ENCODE measurements at places on chromosomes 4 and X.

DNA sequence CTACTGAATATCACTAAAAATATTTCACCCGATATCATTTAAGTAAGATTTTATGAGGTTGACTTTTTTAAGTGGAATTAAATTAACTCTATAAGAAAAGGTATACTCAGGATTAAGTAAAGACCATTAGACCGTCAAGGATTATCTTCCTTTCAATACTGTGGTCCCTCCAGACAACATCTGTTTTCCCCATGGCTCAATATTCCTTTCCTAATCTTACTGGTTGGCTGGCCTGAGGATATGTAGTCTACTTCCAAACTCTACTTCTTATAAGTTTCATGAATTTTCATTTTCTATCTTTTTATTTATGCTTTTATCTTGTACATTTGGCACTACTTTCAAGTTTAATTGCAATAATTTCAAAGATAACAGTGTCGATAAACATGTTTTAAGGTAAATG, 725.4 kb downstream of the PCDH7 start:
- DNase-seq: no peak

GRCh38 chr4:26489101-26489985, 941 bp downstream of the CCKAR start:
- no peak for DNase-seq

DNA sequence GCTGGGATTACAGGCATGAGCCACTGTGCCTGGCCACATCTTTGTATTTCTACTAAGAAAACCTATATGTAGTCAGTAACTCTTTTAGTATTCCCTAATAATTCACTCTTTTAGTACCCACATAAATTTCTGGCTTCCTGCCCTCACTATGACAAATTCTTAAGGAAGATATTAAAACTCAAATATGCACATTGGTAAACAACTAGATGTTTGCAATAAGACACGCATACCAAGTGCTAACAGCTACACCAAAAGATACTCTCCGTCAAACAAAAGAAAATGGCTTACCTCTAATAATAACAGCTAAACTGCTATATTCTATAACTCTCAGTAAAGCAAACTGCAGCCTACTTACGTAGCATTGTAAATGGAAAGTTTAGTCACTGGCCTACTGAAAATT, 6.3 kb downstream of the UBA6 start:
- DNase-seq: no peak

GRCh38 chr4:71559957-71560571, 221.2 kb downstream of the SLC4A4 start:
- DNase-seq: no peak

- no peak for DNase-seq
Observed at GRCh38 chr4:114302472-114302871, 296.1 kb upstream of the UGT8 start.

- DNase-seq: no peak
Observed at GRCh38 chr4:7183161-7183560, 9.2 kb upstream of the SORCS2 start.

DNA sequence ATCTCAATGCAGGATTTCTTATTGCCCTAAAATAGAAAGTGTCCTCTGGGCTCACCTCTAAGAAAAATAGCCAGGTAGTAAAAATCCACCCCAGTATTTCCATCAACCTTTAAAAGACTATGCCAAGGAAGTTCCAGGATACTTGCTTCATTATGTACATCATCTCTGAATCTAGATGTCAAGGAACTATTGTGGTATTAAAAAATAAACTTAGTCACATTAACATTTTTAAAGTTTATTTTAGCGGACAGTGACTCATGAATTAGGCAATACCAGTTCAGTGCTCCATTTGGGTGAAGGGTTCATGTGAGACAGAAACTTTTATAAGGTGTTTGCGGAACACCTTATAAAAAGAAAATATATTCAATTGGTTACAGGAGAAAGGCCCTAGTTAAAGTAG, 209.2 kb downstream of the ADAM29 start:
- no peak for DNase-seq

- DNase-seq: no peak
Observed at GRCh38 chrX:78029663-78030062, 60.2 kb upstream of the PGAM4 start.

DNA sequence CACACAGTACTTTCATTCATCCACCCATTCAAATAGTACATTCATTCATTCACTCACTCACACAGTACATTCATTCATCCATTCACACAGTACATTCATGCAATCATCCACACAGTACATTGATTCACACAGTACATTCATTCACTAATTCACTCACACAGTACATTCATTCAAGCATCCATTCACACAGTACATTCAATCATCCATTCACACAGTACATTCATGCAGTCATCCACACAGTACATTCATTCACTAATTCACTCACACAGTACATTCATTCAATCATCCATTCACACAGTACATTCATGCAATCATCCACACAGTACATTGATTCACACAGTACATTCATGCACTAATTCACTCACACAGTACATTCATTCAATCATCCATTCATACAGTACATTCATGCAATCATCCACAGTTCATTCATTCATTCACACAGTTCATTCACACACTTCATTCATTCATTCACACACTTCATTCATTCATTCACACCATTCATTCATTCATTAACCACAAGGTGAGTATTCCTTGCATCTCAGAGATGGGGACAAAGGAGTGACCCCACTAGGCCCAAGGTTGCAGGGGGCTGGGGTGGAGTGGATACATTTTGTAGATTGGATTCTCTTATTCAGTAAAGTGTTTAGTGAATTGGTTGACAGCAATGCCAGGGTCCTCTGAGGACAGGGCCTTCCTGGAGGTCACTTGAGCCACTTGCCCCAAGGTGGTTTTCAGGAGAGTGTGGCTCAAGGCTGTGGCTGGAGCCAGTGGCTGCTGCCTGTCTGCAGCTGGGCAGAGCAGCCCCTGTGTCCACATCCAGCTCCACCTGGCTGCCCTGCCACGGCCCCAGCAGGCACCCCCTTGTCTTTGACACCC, 4.3 kb upstream of the SPON2 start:
- DNase-seq: no peak

DNA sequence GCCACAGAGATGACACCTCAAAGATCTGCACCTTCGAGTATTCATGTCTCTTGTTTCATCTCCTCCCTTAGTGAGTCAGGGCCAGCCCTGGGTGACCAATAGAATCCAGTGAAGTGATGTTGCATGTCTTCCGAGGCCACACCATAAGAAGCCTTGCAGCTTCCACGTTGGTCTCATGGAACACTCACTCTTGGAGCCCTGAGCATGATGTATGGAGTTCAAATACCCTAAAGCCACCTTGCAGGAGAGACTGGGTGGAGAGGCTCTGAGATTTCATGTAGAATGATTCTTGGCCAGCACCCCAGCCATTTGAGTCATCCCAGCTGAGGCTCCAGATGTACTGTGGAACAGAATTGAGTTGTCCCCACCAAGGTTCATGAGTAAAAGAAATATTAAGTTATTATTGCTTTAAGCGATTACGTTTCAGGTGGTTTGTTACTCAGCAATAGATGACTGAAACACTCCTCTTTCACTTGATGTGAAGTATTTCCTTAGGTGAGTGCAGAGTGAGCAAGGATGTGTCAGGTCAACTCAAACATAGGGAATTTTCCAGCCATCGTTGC, 5.0 kb upstream of the RP2 start:
- no peak for DNase-seq

DNA sequence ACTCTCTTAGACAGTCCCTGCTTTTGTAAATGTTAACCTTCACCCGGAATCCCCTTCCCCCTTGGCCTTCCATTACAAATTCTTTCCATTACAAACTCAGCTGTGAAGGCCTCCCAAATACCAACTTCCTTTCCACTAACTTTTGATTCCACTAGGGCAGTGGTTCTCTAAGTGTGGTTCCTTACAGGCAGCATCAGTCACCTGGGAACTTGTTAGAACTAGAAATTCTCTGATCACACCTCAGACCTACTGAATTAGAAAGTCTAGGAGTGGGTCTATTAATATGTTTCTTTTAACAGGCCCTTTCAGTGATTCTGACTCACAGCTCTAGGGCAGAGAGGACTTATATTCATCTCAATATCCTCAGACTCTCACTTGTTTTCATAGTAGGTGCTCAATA, 19.0 kb upstream of the MRPL1 start:
- DNase-seq: no peak

DNA sequence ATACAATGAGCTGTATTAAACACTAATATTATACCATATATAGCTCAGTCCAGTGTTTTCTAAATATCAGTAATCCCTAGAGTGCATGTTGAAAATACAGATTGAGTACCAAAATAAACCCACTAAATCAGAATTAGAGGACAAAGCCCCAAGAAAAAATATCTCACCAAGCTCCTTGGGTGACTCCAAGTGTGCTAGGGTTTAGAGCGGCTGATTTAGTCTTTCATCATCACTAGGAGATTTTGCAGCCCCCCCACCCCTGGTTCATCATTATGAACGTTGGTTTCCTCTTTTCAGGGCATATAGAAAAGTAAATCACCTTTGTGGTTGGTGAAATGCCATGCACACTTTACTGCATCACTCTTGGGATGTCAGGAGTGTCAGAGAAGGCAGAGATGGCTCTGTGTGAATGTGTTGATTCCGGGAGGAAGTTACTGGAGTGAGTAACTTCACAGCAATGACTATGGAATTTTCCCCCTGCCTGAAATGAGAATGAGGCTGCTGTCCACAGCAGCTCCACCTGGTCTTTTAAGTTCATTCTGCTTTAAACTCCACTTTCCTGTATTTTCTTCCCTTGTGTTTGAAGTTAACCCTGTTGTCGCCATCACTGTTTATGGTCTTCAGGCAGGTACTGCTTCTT, 25.2 kb upstream of the ANAPC4 start:
- no peak for DNase-seq

- DNase-seq: no peak
Observed at GRCh38 chr4:24768006-24768405, 27.4 kb upstream of the SOD3 start.

GRCh38 chr4:113584407-113585150, 177.0 kb downstream of the CAMK2D start:
- DNase-seq: no peak

GRCh38 chr4:127936974-127937373, 28.0 kb downstream of the MFSD8 start:
- DNase-seq: no peak

- DNase-seq: no peak
Observed at GRCh38 chr4:135382280-135382959, 1180.8 kb upstream of the PABPC4L start.

DNA sequence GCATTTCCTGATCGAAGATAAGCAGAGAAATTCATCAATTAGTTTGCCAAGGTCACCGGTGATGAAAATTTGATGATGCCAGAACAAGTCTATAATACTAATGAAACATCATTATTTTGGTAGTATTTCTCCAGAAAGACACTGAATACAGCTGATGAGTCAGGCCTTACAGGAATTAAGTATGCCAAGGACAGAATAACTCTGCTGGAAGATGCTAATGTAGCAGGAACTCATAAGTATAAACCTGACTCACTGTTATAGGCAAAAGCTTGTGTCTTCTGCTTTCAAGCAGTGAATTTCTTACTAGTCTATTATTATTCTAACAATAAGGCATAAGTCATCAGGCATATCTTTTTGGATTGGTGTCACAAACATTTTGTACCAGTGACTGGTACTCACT, 1825.1 kb upstream of the IGFBP7 start:
- DNase-seq: no peak

DNA sequence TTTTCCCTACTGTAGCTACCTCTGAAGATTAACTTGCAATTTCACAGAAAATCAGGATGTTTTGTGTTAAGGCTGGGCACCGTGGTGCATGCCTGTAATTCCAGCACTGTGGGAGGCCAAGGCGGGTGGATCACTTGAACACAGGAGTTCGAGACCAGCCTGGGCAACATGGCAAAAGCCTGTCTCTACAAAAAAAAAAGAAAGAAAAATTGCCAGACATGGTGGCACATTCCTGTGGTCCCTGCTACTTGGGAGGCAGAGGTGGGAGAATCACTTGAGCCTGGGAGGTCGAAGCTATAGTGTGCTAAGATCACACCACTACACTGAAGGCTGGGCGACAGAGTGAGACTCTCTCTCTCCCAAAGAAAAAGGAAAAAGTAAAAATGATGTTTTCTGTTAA, 27.4 kb downstream of the APELA start:
- no peak for DNase-seq

- no peak for DNase-seq
Observed at GRCh38 chr4:14247767-14248166, 620.2 kb upstream of the BOD1L1 start.

DNA sequence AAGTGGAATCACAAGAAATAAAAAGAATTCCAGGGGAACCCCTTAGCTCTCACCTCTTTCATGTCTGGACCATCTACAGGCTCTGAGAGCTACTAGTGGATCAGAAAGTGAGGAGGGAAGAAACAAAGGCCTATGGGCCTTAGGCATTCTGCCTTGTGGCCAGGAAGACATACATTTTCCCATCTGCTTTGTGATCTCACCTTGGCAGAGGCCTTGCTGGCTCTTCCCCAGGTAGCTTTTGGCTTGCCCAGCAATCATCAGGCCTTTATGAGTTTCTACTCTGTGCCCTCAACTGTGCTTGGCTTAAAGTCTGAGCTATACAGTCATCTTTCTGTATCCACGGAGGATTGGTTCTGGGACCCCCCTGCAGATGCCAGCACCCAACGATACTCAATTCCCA, 28.3 kb upstream of the CD99L2 start:
- no peak for DNase-seq

- DNase-seq: no peak
Observed at GRCh38 chrX:30592831-30593230, 15.3 kb upstream of the TASL start.

DNA sequence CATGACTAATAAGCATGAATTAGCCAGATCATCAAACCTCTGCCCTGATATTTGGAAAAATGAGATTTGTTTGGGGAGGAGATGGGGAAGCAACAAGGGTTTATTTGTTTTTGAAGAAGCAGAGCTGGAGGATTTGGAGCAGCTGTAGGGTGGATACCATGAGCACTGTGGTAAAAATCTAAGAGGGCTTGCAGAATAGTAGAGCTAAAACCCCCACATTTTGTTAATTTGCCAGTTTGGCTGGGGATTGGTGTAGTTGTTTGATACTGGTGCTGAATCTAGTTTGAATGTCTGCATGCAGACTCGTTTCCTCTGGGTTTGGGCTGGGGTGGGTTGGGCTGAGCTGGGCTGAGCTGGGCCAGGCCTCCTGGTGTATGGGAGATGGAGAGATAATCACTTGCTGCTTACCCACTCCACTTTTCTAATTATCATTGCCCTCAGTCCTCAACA, 43.7 kb downstream of the SMAD1 start:
- DNase-seq: no peak

DNA sequence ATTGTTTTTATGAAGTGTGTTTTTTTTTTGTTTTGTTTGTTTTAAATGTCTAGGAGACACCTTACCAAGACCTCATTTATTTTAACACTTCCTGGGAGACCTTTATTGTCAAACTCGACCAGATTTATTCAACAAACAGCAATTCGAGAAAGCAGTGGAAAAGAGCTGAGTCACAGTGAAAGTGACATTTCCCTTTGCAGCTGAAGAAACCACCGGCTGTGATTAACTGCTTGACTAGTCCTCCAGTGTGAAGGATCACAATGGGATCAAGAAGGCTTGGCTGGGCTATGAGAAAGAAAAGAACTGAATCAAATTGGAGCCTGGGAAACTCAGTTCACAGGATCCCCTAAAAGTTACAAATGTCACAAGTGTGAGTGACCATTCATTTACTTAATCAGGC, 11.9 kb upstream of the ADH7 start:
- DNase-seq: no peak

All from effector memory CD8-positive, alpha-beta T cell (primary cell).